A549 treated with CORT108297 at 1 μM for 4 hours (cell line): ENCODE measurements at places on chromosomes 13 and 19. TPM values are rescaled to one million over a fixed set of nuclear protein-coding genes. Genes with fewer than 3 reads are reported as not detected.

The TIMM29 gene
- 11.5 to 19.6 TPM (median 18.4 TPM) in 5 replicates for total RNA-seq

The TMTC4 gene
- total RNA-seq, result 9.0 to 12.6 TPM (median 11.3 TPM) in 5 replicates

The ZNF560 gene
- total RNA-seq, result not detected in 5 replicates

The CEACAM19 gene
- total RNA-seq, result 8.3 to 10.6 TPM (median 9.8 TPM) in 5 replicates

The FXYD7 gene
- total RNA-seq, result 0.12 to 0.42 TPM (median 0.23 TPM) in 4 of 5 replicates, not detected in the other

The KLF1 gene
- 0.05 to 0.09 TPM (median 0.06 TPM) in 3 of 5 replicates, not detected in the others for total RNA-seq

The ZNF541 gene
- total RNA-seq, result not detected in 5 replicates

The RAB20 gene
- 1.2 to 1.7 TPM (median 1.4 TPM) in 5 replicates for total RNA-seq

The PCDH9 gene
- total RNA-seq, result 6.6 to 8.5 TPM (median 7.2 TPM) in 5 replicates

The ZNF599 gene
- total RNA-seq, result 2.1 to 3.4 TPM (median 2.7 TPM) in 5 replicates

The TMPRSS9 gene
- 0.03 to 0.19 TPM (median 0.08 TPM) in 3 of 5 replicates, not detected in the others for total RNA-seq

The CD79A gene
- total RNA-seq, result 0.47 to 1.3 TPM (median 1.0 TPM) in 5 replicates

The HIPK4 gene
- 0.17 to 0.29 TPM (median 0.27 TPM) in 5 replicates for total RNA-seq

The GIPC3 gene
- total RNA-seq, result 0.17 to 0.25 TPM (median 0.23 TPM) in 5 replicates

The ZNF836 gene
- 0.68 to 1.4 TPM (median 0.82 TPM) in 5 replicates for total RNA-seq

The GPR12 gene
- total RNA-seq, result not detected in 5 replicates

The MAP3K10 gene
- total RNA-seq, result 13.0 to 19.8 TPM (median 17.8 TPM) in 5 replicates

The C1QTNF9 gene
- total RNA-seq, result not detected in 5 replicates

The LENG9 gene
- total RNA-seq, result 3.7 to 8.0 TPM (median 7.3 TPM) in 5 replicates

The BBC3 gene
- total RNA-seq, result 18.2 to 36.1 TPM (median 35.2 TPM) in 5 replicates

The CACNA1A gene
- total RNA-seq, result 0.07 to 0.25 TPM (median 0.17 TPM) in 5 replicates

The SPTBN4 gene
- total RNA-seq, result 0.67 to 1.1 TPM (median 0.69 TPM) in 5 replicates

The MEF2B gene
- total RNA-seq, result 0.70 to 0.95 TPM (median 0.75 TPM) in 4 of 5 replicates, not detected in the other

The ZNF723 gene
- not detected in 5 replicates for total RNA-seq

The OSCAR gene
- 0.30 to 0.57 TPM (median 0.36 TPM) in 5 replicates for total RNA-seq

The SERTM1 gene
- total RNA-seq, result not detected in 5 replicates
